ENCODE measurements at places on chromosomes 1 and 21.
A peak's percentile ranks its signal among the peaks of the same experiment; 100 is the strongest.

DNA sequence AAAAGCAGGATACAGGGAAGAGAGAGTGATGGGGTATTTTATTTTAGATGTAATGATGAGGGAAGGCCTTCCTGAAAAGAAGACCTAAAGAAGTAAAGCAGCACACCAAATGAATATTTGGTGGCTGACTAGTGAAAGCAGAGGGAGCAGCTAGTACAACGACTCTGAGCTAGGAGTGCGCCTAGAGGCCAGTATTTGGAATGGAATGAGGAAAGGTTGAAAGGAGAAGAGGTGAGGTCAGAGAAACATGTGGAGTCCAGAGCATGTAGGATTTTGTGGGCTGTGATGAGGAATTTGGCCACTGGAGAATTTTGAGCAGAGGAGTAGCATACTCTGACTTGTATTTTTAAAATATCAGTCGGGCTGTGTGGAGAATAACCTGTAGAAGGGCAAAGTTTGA, 11.8 kb upstream of the RPL5 start:
- DNase-seq, result no peak

- DNase-seq, result no peak
These were observed 1.1 kb downstream of the CHML start for GRCh38 chr1:241638909-241639622.

DNA sequence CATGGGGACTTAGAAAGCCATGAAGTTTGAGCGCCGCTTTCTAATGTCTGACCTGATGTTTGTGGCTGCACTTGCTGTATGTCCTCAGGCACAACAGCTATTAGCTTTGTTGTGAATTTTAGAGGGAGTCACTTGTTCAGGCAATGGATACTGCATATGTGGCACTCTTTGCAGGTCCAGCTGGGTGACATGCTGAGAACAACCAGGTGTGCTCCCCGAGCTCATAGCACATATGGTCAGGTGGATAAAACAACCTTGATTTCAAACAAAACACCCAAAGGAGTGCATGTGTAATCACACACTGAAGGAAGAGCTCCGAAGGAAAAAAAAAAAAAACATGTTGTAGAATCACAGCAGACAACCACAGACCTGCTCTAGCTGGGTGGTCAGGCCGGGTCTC, 178.6 kb downstream of the BACH1 start:
- DNase-seq, result no peak

GRCh38 chr1:212791261-212791675, 309 bp downstream of the NSL1 start:
- DNase-seq, result no peak

DNA sequence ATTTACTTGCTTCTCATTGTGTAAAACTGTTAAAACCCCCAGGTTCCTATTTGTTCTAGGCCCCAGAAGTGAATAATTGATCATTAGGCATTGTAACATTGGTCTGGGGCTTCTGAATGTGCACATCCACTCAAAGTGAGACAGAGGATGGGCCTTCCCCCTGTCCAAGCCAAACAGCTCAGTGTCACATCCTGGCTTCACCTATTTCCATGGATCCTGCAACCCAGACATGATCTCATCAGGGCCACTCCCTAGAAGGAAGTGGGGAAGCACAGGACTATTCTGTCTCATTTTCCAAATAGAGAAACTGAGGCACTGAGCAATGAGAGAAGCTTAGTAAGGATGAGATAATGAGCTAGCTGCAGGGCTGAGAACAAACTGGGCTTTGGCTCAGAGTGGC, 47.4 kb upstream of the TSPAN2 start:
- no peak for DNase-seq

GRCh38 chr1:56019472-56019871, 559.9 kb downstream of the PLPP3 start:
- no peak for DNase-seq

- DNase-seq, result no peak
These were observed 63.8 kb downstream of the CD34 start for GRCh38 chr1:207847116-207847515.

DNA sequence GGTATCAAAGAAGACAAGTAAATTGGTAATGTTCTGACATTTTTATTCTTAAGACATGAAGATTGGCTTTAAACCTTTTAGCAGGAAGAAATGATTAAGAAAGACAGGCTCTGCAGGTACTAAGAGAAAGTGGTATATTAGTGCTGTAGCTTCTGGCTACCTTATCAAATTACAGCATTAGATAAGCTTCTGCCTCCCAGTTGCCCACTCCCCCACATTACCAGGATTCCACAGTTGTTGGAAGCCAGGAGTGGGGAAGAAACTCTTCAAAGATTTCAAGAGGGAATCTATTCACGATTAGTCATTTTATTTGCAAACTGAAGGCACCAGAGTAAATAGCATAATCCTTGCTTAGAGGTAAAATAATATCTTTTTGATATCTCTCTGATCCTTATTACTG, 274.9 kb downstream of the LMO4 start:
- no peak for DNase-seq

- DNase-seq, result peak; percentile 24
These were observed 26.0 kb downstream of the ARID1A start for GRCh38 chr1:26721669-26722355.

- DNase-seq, result no peak
These were observed 432.0 kb upstream of the BEND5 start for GRCh38 chr1:49208712-49209111.

DNA sequence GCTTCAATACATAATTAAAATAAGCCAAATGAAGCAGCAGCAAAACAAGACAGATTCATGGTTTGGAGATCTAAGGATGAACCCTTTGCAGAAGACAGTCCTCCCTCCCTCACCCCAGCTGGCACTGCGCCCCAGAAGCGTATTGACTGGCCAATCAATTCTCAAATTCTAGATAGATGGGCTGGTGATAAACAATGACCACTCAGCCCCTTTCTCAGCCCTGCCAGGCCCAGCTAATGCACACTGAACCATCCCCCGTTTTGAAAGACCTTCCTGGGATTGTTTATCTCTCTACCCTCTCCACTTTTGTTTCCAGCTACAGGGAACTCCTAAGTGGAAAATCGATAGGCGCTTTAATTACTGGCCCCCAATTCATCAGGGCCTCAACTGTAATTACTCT, 29.0 kb downstream of the TNR start:
- DNase-seq, result no peak

- no peak for DNase-seq
These were observed 136.6 kb upstream of the GFI1 start for GRCh38 chr1:92623187-92623778.

- DNase-seq, result no peak
These were observed 53.6 kb downstream of the KCNAB2 start for GRCh38 chr1:6099297-6099696.

GRCh38 chr1:6148497-6149241, 31.5 kb downstream of the CHD5 start:
- peak; percentile 66 for DNase-seq

GRCh38 chr21:43892984-43893535, 28.0 kb downstream of the AGPAT3 start:
- no peak for DNase-seq

DNA sequence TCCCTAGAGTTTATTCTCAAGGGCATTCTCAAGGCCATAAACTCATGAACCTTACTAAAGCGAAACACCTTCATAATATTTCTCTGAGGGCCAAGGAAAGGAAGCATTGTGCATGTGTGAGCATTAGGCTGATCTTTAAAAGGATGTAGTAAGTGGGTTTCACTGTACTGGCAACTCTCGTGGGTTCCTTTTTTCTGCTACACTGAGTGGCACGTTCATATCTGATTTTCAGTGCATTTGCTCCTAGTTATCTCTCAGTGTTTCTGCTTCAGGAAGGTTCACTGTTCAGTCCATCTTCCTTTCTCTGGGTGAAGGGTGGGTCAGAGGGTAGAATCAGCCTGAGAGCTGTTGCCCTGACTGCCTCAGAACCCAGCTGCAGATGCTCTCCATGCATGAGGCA, 192.8 kb upstream of the ADGRL2 start:
- DNase-seq, result no peak

DNA sequence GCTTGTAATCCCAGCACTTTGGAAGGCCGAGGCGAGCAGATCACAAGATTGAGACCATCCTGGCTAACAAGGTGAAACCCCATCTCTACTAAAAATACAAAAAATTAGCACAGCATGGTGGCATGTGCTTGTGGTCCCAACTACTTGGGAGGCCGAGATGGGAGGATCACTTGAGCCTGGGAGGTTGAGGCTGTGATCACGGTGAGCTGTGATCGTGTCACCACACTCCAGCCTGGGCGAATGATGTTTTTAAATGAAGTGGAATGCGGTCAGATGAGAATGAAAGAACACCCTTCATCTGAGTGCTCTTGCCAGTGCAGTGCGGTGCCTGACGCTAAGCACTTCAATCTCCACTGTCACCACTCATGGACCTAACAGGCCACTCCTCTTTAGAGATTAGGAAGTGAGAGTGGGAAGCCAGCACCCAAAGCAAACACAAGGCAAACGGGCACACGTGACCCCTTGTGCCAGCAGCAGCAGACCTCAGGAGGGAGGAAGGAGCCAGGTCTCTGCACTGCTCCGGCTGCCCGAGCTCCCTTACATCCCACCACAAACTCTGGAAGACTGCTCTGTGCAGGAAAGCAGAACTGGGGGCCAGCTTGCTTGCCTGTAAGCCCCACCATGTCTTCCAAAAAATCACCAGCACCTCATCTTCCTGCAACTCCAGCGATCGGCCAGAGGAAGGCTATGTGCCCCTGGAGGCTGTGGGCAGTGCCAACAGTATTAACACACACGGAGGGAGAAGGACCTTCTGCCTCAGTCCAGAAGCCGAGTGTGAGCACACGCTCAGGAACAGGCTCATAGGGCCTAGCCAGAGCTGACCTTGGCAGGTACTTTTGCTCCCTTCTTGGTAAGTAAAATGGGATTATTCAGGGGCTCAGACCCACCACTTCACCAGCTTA, 9.7 kb downstream of the CTNNBIP1 start:
- no peak for DNase-seq

- DNase-seq, result no peak
These were observed 16.3 kb upstream of the FOXE3 start for GRCh38 chr1:47399846-47400155.

GRCh38 chr1:92307980-92308379, 9.1 kb downstream of the RPAP2 start:
- DNase-seq, result no peak

- no peak for DNase-seq
These were observed 7.7 kb upstream of the LMNA start for GRCh38 chr1:156106624-156107488.

- DNase-seq, result no peak
These were observed 287.1 kb upstream of the ADGRL4 start for GRCh38 chr1:79293611-79294010.

- DNase-seq, result no peak
These were observed 21.7 kb downstream of the KCNK2 start for GRCh38 chr1:215104283-215104682.

- DNase-seq, result peak; percentile 45
These were observed 594 bp downstream of the HDGF start for GRCh38 chr1:156750711-156751450.

GRCh38 chr1:16727190-16728111, 12.9 kb upstream of the RNU1-4 start:
- peak; percentile 84 for DNase-seq

- DNase-seq, result peak; percentile 6
These were observed 325.7 kb downstream of the HHAT start for GRCh38 chr1:210654176-210654981.

DNA sequence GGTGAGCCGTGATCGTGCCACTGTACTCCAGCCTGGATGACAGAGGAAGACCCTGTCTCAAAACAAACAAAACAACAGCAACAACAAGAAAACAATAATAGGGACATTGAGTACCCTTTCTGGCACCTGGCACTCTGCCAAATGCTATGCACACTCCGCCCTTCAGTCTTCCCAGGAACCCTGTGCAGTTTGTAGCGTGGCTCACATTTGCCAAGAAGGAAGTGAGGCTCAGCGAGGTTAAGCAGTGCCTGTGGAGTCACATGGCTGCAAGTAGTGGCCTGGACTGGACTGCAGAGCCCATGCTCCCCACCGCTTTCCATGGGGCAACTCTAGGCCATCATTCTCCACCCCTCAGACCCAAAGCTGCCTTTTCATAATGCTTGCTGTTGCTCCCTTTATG, 5.3 kb upstream of the EVA1B start:
- no peak for DNase-seq

DNA sequence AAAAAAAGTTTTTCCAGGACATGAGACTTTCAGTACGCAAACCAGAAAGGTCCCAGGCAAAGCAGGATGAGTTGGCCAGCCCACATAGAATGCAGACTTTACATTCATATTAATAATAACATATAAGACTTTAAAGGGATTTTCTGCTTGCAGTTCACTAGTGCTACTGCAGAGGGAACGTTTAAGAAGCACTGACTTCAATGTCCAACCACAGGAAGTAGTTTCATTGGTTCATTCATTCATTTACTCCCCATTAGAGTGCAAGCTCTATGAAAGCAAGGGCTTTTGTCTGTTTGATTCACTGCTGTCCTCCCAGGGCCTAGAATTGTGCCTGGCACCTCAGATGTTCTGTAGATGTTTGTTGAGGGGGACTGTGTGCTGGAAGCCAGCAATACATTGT, 11.8 kb upstream of the SERINC2 start:
- DNase-seq, result no peak

DNA sequence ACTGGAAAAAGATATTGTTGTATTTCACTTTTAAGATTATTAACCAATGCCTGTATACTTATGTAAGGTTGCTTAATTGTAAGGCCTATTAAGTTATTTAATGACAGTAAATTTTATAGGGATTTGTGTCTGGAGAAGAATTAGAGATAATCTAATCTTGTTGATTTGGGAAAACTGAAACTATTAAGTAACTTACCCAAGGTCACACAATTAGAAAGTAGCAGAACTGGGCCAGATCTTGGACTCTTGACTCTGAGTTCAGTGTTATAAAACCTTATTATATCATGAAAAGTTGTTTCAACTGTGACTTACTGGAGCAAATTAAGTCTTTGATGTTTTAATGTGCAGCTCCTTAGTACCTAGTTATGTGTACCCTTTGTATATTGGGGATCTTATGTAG, 38.5 kb downstream of the CAMTA1 start:
- no peak for DNase-seq

GRCh38 chr1:234315091-234315541, 58.1 kb upstream of the COA6 start:
- DNase-seq, result peak; percentile 59

- DNase-seq, result no peak
These were observed 28.9 kb downstream of the S100A6 start for GRCh38 chr1:153506831-153507413.

DNA sequence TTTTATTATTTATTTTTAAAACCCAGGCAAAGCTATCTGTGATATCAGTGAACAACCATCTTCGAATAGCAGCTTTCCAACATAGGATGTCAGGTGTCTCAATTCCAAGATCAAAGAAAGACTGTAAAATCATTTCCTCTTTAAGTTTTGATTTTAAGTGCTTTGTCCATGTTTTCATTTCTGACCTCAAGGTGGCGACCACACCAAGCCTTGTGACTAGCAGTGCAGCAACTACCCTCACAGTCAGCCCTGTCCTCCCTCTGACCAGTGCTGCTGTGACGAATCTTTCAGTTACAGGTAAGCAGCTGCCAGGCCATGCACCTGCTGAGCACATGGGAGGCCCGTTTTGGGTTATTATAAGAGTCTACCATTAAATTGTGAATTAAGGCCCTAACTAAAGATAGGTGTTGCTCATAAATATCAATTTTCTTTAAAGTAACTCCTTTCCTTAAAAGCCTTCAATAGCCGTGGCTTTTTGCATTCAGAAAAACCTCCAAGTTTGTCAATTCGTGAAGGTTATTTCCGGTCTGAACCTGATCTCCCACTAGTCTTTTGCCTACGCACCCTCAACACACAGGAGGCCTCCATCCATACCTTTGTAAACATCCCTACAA, 117.0 kb downstream of the CD247 start:
- peak; percentile 56 for DNase-seq
